Stimulated activated CD4-positive, alpha-beta T cell treated with anti-CD3 and anti-CD28 coated beads, Interleukin-12 subunit alpha, Interleukin-12 subunit beta, amount 100 ng/mL, for 48 hours (primary cell): ENCODE measurements at places on chromosomes 6 and 20.
A peak's percentile ranks its signal among the peaks of the same experiment; 100 is the strongest.

DNA sequence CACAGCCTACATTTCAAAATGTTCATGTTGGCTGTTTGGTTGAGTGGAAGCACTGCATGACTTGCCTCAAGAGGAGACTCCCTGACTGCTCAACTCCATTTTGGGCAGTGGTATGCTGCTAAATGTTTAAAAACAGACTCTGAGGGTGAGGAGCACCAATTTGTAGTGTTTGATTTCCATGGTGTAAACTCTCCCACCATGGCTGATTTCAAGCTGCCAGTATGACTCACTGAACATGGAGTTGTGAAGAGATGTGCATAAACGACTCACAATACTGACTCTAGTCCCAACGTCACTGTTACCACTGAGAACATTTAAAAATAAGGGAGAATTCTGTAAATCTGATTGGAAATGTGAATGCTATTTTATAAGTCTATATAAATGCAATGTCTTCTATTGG, 70.4 kb downstream of the BACH2 start:
- no peak for DNase-seq

DNA sequence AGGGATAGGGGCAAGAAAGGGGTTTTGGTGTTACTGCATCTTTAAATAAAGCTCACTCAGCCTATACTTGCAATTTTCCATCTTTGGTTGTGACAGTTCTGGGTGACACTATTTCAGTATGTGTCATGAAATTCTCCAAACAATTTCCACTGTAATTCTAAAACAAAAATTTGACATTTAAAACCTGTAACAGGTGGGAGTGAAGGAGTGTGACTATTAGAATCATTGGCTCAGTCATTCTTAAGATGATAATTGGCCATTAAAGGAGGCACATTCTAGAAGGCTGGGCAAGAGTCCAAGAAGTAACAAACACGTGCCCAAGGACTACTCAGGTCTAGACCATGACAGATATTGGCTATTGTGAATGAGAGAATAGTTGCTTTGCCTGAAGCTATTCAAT, 153.3 kb upstream of the ARG1 start:
- DNase-seq, result no peak

GRCh38 chr6:52546678-52547077, 30.2 kb downstream of the TRAM2 start:
- no peak for DNase-seq

DNA sequence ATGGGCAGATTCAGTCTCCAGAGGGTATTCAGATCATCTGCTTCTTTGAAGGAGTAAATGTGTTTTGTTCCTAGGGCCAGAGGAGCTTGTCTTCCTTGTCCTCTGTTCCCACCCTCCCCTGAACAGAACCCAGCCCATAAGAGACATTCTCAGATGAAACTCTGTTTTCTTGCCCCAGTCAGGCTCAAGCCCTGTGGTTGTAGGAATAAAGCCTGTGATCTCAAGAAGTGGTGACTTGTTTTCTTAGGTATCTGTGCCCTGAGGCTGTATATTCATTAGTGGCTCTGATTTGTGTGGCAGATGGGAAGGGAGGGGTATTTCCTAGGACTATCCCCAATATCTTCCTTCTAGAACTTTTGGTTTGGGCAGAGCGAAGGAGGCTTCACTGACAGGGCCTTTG, 27.9 kb downstream of the GSS start:
- no peak for DNase-seq

DNA sequence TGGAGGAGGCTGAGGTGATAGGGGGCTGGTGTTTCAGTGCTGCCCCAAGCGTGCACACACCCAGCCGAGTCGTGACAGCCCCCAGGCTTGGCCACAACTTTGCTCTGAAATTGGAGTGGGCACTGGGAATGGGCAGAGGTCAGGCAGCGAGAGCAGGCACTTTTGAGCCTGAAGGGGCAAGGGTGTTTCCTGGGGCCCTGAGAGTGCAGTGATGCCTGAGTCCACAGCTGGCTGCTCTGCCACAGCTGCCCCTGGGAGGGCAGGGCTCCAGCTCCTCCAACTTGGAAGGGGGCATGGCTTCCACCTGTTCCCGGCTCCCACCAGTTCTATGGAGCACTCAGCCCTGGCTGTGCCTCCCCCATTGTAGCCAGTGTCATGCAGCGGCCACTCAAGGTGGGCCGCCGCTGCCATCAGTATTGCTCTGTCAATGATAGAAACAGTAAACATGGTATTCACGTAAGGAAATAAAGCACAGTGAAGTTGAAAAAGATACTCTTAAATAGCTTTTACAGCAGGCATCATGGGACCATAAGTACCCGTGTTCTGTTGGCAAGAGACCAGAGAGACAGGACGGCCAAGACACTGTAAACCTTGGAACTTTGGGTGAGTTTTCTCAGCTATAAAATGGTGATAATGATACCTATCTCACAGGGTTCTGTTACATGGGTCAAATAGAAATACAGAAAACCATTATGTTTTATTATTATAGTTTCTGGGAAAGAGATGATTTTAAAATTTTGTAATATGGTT, 108.9 kb downstream of the THEMIS start:
- DNase-seq, result no peak

DNA sequence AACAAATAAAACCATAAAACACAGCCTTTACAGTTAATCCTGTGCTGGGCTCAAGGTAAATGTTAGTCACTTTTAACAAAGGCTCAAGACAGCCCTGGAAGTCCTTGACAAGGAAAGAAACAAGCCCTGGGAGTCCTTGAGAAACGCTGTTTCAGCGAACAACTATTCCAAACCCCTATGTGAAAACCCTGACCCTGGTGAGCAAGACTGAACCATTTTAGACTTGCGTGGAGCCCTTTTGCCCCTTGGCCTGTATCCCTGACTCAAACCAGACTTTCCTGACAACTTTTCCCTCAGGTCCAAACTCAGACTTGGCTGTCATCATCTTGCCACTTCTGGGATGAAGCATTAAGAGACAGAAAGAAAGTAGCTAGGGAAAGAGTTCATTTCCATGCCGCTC, 180.4 kb downstream of the AIG1 start:
- DNase-seq, result no peak

GRCh38 chr20:13042458-13042794, 33.7 kb downstream of the SPTLC3 start:
- DNase-seq, result no peak

GRCh38 chr20:9348747-9349146, 165.6 kb upstream of the LAMP5 start:
- no peak for DNase-seq

- no peak for DNase-seq
These were observed 249.5 kb upstream of the THEMIS start for GRCh38 chr6:128150376-128150775.

DNA sequence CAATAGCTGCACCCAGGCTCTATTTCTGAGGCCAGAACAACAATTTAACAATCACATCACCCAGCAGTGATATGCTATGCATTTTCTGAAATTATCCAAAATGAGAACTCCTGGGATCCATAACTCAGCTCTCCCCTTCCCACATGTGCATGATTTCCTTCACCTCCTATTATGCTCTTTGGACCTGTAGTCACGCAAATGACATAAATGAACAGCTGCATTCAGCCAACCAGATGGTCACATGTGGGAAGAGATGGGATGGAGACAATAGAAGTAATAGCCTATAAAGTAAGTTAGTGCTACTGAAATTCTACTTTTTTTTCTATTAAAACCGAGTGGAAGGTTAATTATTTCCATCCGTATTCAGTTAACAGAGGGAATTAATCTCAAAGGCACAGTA, 662.1 kb upstream of the ID4 start:
- no peak for DNase-seq

- no peak for DNase-seq
These were observed 13.4 kb downstream of the NAPB start for GRCh38 chr20:23407781-23408464.

- no peak for DNase-seq
These were observed 20.5 kb downstream of the COL20A1 start for GRCh38 chr20:63313349-63314014.

DNA sequence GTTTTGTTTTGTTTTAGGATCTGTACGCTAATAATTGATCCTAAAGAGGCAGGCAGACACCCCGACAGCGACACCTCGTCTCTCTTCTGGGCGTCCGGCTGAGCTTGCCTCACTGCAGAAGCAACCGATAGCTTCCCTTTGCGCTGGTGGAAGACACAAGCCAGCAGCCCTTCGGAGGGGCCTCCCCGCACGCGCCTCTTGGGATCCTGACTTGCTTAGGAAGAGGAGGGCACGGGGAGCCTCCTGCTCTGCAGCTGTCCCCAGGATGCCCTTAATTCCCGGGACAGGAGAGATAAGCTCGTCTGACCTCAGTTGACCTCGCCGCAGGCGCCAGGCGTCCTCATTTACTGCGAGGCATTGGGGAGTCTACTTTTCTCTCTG, 94.0 kb downstream of the CD83 start:
- DNase-seq, result peak; percentile 11

DNA sequence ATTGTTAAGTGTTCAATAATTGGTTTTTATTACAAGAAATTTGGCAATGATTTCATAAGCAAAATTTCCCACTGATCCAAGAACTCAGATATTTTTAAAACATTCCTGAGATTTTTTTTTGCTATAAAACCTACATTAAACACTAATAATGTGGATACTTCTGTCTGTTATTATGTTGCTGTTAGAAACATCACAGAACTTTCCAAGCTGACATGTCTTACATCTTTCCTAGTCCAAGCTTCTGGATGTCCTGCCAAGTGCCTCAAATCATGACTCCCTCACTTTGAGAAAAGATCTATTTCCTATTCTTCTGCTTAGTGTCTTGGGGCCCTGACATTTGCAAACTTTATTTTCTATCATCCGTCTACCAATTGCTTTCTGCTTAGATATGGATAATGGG, 110.8 kb downstream of the RFPL4B start:
- DNase-seq, result no peak

DNA sequence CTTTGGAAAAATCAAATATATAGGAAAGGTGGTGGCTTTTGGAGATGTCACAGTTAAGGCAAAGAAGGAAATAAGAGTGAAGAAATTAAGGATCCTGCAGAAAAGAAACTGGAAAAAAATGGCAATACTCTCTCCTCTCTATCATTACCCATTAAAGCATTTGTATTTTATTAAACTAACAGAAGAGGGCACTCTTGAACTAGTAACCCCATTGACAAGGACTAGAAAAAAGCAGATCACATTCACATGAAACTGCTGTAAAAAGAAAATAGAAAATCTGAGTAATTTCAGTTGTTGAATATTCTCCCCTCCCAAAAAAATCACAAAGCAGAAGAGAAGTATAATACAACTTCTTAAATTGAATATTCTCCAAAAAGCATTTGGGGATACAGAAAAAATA, 104.1 kb upstream of the SLC35B3 start:
- DNase-seq, result no peak

DNA sequence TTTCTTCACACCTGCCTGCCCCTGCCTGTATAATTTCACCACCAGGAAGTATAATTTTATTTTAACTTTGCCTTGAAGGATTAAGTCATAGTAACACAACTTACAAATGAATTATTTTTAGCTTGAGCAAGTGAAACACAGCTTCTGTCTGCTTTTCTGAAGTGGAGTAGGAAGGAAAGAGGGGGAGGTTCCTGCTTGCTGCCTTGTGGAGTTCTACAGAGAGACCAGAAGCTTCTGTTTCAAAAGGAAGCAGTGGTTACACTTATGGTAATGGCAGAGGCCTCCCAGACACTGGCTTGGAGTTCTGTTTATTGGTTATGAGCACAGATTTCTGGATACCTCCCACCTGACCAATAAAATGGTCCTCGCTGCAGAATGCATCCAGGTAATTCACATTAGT, 159.6 kb downstream of the TMEM200A start:
- no peak for DNase-seq

- DNase-seq, result no peak
These were observed 125.6 kb upstream of the QKI start for GRCh38 chr6:163288915-163289314.

GRCh38 chr6:34093854-34094430, 51.9 kb downstream of the GRM4 start:
- no peak for DNase-seq

DNA sequence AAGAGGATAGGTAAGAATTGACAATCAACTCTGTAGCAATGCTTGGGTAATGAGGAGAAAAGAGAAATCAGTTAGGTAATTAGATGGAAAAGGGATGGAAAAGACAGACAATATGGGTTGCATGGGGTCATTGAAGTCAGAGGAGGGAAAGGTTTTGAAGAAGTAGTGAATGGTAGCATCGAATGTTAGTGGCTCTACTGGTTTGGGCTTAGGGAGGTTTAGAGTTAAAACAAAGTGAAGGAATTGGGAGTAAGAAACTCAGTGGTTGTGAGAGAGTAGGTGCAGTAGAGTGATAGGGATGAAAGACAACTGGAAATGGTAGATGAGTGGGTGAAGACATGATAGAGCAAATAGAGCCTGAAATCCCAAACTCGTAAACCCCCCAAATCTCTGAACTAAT, 140.1 kb upstream of the ZFP64 start:
- no peak for DNase-seq

- no peak for DNase-seq
These were observed 127.3 kb downstream of the RTN4IP1 start for GRCh38 chr6:106501960-106502371.

- no peak for DNase-seq
These were observed 21.3 kb upstream of the UTRN start for GRCh38 chr6:144263786-144264185.

DNA sequence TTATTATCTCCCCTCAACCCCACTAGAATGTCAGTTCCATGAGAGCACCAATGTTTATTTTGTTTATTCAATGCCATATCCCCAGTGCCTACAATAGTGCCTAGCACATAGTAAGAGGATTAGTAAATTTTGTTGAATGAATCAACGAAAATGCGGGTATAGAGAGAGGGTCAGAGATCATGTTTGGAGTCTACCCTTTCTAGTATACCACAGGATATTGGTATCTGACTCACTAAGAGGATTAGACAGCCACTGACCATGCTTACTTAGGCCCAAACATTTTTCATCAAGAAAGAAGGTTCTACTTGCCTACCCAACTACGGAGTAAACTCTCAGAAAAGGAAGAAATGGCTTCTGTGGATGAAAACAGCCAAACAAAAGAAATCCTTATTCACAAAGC, 356.8 kb downstream of the BTBD9 start:
- no peak for DNase-seq

GRCh38 chr20:48332555-48332954, 495.2 kb downstream of the PREX1 start:
- no peak for DNase-seq

DNA sequence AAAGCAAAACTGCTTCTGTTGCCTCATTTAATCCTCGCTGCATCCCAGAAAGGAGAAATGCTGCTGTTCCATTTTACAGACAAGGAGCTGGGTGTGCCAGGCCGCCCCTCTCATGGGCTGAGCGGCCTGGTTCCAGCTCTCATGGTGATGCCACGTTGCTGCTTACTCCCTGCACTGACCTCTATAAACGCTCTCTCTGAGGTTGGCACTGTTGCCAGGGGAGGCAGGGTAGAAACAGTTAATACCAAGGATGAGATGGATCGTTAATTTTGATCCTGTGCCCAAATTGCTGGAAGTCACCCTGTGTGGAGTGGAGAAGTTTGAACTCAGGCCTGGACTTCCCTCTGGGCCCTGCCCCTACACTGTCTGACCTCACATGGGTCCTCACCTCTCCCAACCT, 25.6 kb downstream of the SIRPA start:
- no peak for DNase-seq

DNA sequence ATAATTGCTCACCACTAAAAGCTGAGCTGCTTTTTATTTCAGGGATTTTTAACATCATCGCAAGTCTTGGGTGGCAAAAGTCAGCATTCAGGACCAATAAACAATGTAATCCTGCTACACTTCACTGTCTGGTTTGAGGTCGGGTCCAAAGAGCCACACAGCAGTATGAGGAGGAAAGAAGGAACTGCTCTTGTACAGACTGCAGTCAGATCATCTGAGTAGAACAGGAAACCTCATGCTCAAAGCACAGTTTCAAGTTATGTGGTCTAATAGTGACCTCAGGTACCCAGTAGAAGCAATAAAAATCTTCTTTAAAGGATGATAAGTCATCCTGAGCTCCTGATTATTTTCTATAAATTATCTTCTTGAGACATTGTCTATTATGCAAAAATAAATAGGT, 211.4 kb downstream of the FUT9 start:
- no peak for DNase-seq
